GM04504 (cell line): ENCODE measurements at places on chromosomes 11 and 22.

DNA sequence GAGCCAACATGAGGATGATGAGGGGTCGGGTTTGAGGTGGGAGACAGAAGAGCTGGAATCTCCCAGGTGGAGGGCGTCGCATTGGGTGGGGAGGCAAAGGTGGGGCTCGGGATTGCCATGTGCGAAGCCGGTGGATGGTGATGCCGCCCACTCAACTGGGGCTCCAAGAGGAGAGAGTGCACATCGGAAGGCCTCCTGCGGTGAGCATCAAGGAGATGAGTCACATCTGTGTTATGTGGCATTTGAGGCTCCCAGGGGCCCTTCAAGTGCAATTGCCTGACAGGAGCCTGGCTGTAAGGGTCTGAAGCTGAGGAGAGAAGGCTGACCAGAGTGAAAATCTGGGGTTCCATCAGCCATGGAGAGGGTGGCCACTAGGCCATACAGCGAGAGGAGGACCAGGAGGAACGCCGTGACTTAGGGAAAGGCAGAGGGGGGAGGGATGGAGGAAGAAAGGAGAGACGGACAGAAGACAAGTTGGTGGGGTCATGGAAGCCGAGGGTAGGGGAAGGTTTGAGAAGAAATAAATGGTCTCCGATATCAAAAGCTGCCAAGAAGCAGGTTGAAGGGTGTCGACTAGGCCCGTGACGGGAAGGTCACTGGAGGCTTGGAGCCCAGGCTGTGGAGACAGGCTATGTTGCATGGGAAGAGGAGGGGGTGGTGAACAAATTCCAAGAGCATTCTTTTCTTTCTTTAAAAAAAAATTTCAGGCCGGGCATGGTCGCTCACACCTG lies 21.3 kb downstream of the RASD2 start:
- no peak for DNase-seq

- DNase-seq = no peak
Measured at GRCh38 chr11:82038154-82038553, 695.5 kb downstream of the FAM181B start.

DNA sequence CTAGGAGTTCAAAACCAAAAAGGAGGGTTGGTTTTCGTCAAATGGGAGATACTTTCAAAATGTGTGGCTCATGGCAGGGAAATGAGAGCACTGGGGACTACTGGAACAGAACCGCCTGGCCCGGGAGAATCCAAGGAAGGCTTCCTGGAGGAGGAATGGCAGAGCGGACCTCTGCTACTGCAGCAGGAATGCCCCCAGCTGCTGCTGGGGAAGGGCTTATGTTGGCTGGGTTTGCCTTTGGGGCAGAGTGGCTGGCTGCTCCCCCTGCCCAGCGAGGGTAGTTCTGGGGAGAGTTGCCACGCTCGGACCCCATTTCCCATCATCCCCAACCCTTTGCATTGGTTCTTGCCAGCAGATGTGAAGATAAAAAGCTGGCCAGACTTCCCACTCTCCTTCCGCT lies 10.6 kb upstream of the APOBEC3A start:
- no peak for DNase-seq

DNA sequence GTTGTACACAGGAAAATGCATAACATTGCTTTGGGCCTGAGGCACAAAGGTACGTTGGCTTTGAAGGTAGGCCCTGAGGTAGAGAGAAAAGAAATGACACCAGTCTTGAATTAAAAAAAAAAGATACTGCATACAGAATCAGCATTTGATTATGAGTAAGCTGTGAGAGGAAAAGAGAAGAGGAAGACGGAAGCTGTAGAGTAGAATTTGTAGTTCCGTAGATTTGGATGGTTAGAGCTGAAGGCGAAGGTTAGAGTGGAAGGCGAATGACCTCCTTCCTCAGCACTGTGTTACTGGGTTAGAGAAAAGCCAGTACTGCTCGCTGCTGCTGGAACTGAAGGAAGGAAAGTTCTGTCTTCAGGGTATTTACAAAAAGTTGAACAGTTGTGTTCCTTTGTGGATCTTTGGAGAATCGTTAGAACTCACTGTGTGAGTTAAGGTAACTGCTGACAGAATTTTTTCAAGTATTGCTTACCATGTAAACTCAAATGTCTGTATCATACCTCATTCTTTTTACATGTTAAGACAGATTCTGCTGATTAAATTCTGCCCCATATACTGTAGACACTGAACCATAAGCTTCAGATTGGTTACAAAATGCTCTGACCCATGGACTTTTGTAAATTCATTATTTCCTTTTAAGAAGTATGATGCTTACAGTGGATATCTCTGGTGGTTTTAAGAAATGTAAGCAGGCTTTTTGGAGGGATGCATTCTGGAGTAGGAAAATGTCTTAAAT lies 50.2 kb downstream of the MCAM start:
- no peak for DNase-seq

- DNase-seq = no peak
Measured at GRCh38 chr11:117786135-117786870, 10.7 kb downstream of the DSCAML1 start.

DNA sequence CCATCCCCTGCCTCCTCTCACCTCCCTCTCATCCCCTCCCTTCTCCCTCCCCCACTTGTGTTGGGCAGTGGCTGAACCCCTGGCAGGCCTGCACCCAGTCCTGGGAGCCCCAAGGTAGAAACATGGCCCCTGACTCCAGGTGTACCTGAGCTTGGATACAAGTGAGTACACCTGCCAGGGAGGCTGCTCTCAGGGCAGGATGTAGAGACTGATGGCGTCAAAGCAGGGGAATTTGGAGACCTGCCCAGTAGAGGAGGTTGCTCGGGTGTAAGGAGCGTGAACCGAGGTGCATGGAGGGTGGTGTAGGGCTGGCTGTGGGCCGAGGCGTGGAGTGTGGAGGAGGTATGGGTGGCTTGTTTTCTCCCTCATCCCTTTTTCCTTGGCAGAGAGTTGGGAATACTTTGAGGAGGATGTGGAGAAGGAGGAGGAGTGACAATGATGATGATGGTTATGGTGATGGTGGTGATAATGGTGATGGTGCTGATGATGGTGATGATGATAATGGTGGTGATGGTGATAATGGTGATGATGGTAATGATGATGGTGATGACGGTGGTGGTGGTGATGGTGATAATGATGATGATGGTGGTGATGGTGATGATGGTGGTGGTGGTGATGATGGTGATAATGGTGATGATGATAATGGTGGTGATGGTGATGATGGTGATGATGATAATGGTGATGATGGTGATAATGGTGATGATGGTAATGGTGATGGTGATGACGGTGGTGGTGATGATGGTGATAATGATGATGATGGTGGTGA lies 12.3 kb downstream of the MRGPRG start:
- DNase-seq = no peak

GRCh38 chr11:28566339-28567089 lies 458.3 kb downstream of the METTL15 start:
- peak; percentile 74 for DNase-seq

DNA sequence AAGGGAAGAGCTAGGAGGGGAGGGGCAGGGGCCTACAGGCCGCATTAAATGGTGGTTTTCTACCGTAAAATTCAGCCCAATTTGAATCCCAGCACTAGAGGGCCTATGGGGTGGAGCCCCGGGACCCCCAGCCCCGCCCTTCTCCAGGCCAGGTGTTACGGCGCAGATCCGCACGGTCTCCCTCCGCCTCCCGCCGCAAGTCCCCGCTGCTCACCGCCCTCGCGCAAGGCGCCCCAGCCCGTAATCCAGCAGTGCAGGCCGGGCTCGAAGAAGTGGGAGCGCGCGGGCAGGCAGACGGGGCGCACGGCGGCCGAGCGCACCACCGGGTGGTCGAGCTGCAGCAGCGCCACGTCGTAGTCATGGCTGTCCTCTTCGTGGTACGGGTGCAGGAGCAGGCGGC lies 17.3 kb downstream of the KCTD17 start:
- no peak for DNase-seq

- no peak for DNase-seq
Measured at GRCh38 chr22:48758881-48759875, 1068.5 kb downstream of the BRD1 start.

DNA sequence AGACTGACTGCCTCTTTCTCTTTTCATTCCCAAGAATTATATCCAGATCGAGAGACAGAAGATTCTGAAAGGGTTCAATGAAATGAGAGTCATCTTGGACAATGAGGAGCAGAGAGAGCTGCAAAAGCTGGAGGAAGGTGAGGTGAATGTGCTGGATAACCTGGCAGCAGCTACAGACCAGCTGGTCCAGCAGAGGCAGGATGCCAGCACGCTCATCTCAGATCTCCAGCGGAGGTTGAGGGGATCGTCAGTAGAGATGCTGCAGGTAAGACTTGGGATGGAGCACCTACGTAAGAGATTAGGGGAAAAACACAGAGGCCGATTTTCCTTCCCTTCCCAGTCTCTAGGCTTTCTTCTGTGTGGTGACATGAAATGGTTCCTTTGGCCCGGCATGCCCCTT lies 8.7 kb downstream of the TRIM22 start:
- DNase-seq = no peak

GRCh38 chr11:87366763-87367405 lies 329.1 kb downstream of the TMEM135 start:
- DNase-seq = no peak

GRCh38 chr11:22785251-22785650 lies 44.4 kb downstream of the SVIP start:
- DNase-seq = no peak

DNA sequence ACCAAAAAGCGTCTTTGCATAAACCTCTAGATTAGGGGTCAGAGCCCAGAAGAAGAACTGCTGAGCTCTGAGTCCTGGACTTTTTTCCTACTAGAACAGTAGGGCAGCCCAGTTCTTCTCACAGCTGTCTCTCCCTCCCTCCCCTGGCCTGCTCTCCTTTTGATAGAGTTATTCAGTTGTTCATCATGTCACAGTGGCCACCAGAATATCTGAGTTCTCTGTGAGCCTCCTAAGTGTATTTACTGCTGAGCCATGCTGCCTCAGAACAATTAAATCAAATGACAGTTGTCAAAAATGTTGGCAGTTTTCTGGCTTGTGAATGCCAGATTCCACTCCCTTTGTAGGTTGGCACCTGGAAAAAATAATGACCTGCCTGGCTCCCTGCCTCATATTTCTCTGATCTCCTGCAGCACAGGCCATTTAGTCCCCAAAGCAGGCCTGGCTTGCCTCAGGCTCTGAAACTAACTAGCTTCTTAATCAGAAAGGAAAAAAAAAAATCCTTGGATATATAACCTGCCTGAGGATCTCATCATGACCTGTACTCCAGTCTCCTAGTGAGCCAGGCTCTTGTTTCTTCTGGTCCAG lies 377.4 kb upstream of the LARGE1 start:
- no peak for DNase-seq

GRCh38 chr11:133598906-133599305 lies 66.6 kb upstream of the OPCML start:
- DNase-seq = no peak

- DNase-seq = no peak
Measured at GRCh38 chr11:69671734-69672465, 3.3 kb downstream of the LTO1 start.

DNA sequence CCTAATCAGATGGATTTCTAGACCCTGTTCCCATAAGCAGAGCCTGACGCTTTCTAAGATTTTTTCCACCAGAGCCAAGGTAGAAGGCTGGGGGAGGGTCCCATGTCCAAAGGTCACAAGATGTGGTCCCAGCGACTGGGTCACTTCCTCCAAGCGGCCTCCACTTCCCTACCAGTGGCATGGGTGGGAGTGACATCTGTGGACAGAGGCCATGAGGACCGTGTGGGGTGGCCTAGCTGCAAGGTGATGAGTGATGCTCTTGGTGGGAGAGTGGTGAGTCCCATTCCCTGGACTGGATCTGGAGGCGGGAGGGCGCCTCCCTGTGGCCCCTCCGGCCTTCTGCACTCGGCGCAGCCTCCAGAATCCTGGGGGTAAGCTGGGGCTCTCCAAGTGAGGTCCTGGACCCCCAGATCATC lies 32.4 kb upstream of the PRR5 start:
- no peak for DNase-seq

GRCh38 chr11:1508491-1508891 lies 21.9 kb upstream of the MOB2 start:
- no peak for DNase-seq

DNA sequence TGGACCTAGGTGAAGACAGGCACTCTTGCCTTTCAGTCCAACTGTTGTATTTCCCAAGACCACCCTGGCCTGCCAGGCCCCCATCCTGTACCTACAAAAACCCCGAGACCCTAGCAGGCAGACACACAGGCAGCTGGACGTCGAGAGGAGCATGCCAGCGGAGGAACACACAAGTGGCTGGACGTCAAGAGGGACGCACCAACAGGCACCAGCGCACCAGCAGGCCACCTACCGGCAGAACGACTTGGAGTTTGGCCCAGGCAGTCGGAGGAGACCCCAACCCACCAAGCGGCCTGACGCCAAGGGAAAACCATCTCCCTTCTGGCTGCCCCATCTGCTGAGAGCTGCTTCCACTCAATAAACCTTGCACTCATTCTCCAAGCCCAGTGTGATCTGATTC lies 1883.4 kb upstream of the RAG2 start:
- no peak for DNase-seq

GRCh38 chr11:17277024-17277584 lies 565 bp downstream of the NUCB2 start:
- no peak for DNase-seq

- DNase-seq = no peak
Measured at GRCh38 chr22:17167486-17167885, 8.4 kb upstream of the HDHD5 start.

DNA sequence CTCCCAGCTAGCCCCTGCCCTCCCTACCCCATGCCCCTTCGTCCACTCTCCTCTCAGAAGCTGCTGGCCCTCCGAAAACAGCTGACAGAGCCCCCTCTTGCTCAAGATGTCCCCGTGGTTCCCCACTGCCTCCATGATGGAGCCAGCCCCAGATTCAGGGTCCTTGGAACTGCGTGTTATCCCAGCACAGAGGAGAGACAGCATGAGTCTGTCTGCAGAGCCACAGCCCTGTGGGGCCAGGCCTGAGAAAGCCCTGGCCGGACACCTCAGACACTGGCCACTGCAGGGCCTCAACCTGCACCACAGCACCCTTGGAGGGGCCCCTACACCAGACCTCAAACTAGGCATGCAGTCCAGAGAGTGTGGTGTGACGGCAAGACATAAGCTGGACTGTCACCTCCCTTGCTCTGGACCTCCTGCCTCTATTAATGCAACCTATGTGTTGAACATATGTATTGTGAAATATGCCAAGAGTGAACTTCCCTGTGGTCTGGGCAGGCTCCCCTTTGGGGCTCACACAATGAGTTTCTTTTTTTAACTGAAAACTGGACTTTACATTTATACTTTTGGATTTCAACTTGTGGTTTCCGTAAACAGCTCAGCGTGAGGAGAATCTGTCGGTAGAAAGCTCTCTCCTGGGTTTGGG lies 9.6 kb downstream of the PNPLA5 start:
- DNase-seq = no peak

DNA sequence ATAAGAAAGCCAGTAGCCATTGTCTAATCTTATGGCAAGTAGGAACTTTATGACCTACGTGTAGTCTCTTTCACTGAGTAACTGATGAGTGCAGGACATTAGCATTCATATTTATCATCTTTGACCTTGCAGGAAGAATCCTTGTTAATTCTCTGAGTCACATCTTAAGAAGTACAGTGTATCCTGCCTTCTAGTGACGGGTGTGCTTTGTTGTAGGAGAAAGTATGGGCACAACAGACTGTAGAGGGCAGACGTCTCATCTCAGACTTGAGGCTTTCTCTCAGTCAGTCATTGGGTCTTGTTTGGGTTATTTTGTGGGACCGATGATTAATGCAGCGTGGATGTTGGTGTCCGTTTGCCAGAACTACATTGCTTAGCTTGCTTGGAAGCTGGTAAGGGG lies 6.8 kb downstream of the RNF214 start:
- peak; percentile 92 for DNase-seq
